Colonic mucosa (tissue), 4 donors: ENCODE measurements at places on chromosomes 4 and X. TPM values are rescaled to one million over a fixed set of nuclear protein-coding genes. Genes with fewer than 3 reads are reported as not detected.

The SGMS2 gene
- total RNA-seq, result 49.1 TPM

The GSX2 gene
- total RNA-seq, result not detected

The TMEM150C gene
- total RNA-seq, result 2.5 TPM

The STATH gene
- not detected for total RNA-seq

The EIF2S3 gene
- 180 TPM for total RNA-seq

The CACNA1F gene
- total RNA-seq, result 1.0 TPM

DNA sequence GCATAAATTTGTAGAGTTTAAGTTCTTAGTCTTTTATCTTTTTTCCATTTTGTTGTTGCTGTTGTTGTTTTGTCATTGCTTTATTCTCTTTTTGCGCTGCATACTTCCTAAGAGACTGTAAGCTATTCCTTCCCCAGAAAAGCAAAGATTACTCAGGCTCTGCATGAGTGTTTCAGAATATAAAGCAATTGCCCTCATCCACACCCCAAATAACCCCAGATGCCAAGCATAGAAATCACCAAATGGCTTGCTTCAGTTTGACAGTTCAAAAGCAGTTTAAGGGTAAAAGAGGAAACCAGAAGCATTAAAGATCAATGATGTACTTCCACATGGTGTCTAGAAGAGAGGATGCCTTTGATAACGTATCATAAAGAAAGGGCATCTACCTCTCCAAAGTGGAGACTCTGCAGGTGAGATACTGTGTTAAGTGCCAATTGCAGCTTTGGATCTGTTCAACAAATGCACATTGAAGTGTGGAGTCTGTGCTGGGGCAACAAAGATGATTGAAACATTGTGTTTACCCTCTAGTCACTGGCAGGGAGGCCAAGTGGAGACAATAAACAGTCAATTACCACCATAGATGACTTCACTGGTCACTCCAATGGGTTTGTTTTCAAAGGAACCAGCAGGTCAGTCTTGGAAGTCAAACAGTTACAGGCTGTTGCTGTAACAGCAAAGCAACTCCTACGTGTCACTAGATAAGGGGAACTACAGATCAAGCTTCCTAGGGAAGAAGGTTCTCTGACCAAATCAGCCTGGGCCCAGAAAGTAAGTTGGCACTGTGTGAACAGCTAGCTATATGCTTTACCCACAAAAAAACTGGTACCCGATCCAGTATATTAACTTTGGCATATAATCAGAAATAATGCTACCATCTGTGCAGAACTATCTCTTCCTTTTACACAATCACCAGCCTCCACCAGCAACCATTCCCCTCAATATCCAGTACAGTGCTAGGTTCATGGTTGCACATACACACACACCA lies 40.6 kb upstream of the IL21 start:
- H3K36me3 ChIP-seq, result no peaks in the 10 kb centered on the region
- no peak overlapping the region for H3K27ac ChIP-seq
- no peaks in the 10 kb centered on the region for H3K4me1 ChIP-seq
- H3K4me3 ChIP-seq, result no peak overlapping the region
- H3K27me3 ChIP-seq, result no peaks in the 10 kb centered on the region

- no peaks in the 10 kb centered on the region for H3K36me3 ChIP-seq
- H3K4me3 ChIP-seq, result no peak overlapping the region
- DNase-seq, result no peak
- H3K4me1 ChIP-seq, result no peaks in the 10 kb centered on the region
- no peak overlapping the region for H3K27ac ChIP-seq
These were observed 87.8 kb upstream of the ACSL1 start for GRCh38 chr4:184913356-184914143.

GRCh38 chrX:79170476-79171035 lies 26.1 kb downstream of the GPR174 start:
- no peak for DNase-seq
- no peaks in the 10 kb centered on the region for H3K4me1 ChIP-seq
- no peaks in the 10 kb centered on the region for H3K27me3 ChIP-seq
- no peak overlapping the region for H3K4me3 ChIP-seq
- no peaks in the 10 kb centered on the region for H3K36me3 ChIP-seq
- H3K27ac ChIP-seq, result no peak overlapping the region

DNA sequence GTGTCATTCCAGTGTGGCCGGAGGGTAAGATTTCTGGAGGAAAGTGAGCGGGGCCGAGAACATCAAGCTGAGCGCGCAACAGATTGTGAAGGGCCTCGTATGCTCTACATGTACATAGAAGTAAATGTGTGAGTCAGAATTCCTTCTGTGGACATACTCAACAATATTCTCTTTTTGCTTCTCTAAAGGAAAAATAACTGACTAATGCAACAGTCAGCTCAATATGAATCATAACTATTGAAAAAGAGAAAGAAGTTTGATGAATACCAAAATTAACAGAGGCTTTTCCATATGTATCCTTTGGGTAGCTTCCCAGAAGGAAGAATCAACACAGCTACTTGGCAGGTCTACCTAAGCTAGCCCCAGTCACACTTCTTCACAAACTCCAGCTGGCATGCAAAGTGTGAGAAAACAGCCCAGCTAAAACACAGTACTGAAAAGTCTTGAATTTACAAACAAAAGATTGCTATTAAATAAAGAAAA lies 87.5 kb upstream of the ZFP42 start:
- H3K27me3 ChIP-seq, result no peaks in the 10 kb centered on the region
- no peak overlapping the region for H3K27ac ChIP-seq
- no peak overlapping the region for H3K4me3 ChIP-seq
- H3K4me1 ChIP-seq, result no peaks in the 10 kb centered on the region
- H3K36me3 ChIP-seq, result no peaks in the 10 kb centered on the region

- H3K4me3 ChIP-seq, result no peak overlapping the region
- H3K27me3 ChIP-seq, result no peaks in the 10 kb centered on the region
These were observed 119.1 kb downstream of the PAPSS1 start for GRCh38 chr4:107600983-107601382.

DNA sequence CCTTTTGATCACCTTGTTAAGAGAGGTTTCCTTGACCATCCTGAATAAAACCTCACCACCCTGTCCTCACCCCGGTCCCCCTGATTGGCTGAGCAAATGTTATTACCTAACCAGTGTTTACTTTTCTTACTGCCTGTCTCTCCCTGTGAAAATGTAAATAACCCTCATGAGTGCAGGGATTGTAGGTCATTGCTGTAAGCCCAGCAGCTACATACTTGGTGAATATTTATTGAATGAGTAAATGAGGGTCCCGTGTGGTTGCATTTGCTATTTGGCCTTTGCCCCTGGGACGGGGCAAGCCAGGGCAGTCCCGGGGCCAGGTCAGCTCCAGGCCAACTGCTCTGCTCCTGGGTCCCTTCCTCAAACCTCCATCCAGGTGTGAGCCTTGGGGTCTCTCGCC lies 55.5 kb upstream of the CLCN4 start:
- no peak overlapping the region for H3K4me3 ChIP-seq
- no peaks in the 10 kb centered on the region for H3K4me1 ChIP-seq
- peak; percentile 58 for DNase-seq
- no peaks in the 10 kb centered on the region for H3K27me3 ChIP-seq
- no peaks in the 10 kb centered on the region for H3K36me3 ChIP-seq

- no peak overlapping the region for H3K27ac ChIP-seq
- no peak overlapping the region for H3K4me3 ChIP-seq
- DNase-seq, result no peak
These were observed 34.5 kb downstream of the RAB28 start for GRCh38 chr4:13449590-13449989.

GRCh38 chrX:63809173-63809572 lies 24.2 kb upstream of the ARHGEF9 start:
- no peaks in the 10 kb centered on the region for H3K4me1 ChIP-seq
- no peak overlapping the region for H3K4me3 ChIP-seq
- H3K27ac ChIP-seq, result no peak overlapping the region
- no peaks in the 10 kb centered on the region for H3K27me3 ChIP-seq

DNA sequence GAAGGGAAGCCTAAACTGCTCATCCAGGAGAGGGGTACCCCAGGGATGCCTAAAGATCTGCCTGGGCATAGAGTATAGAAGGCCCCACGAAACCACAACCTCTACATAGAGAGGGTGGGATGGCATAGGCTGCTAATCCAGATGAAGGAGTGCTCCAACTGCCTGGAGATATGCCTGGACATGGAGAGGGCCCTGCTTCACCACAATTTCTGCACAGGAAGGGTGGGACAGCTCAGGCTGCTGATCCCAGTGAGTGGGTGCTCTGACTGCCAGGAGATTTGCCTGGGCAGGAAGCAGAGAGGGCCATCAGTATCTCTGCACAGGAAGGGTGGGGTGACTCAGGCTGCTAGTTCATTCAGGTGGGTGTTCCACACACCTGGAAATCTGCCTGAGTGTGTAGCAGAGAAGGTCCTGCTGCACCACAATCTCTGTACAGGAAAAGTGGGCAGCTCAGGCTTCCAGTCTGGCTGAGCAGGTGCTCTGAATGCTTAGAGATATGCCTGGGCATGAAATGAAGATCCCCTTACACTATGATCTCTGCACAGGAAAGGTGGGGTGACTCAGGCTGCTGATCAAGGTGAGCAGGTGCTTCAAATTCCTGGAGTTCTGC lies 61.1 kb downstream of the ZNF518B start:
- no peak overlapping the region for H3K27ac ChIP-seq
- no peaks in the 10 kb centered on the region for H3K27me3 ChIP-seq
- DNase-seq, result no peak
- H3K4me3 ChIP-seq, result no peak overlapping the region
- no peaks in the 10 kb centered on the region for H3K36me3 ChIP-seq
- H3K4me1 ChIP-seq, result no peaks in the 10 kb centered on the region

DNA sequence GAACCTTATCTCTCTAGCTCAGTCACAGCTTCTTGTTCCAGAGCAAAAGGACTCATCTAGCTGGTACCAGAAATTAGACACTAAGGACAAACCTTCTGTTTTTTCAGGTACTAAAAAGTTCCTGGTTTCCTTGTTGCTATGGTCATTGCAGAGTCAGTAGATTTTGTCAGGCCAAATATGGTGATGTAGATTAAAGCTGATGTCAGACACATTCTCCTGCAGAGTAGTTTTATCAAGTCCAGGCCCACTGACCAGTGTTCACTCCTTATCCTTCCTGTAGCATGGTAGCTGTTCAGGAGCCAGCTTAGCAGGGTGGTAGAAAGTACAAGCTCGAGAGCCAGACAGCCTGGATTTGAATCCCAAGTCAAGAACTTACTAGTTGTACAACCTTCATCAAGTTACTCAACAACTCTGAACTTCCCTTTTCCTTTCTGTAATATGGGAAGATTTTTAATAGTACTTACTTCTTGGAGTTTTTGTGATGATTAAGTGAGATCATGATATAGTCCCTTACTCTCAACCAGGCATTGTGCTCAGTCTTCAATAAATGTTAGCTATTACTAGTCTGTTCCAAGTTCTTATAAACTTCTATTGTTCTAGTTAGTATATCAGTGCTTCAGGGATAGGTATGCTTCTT lies 17.9 kb downstream of the OCRL start:
- H3K27ac ChIP-seq, result no peak overlapping the region
- no peaks in the 10 kb centered on the region for H3K36me3 ChIP-seq
- DNase-seq, result no peak
- H3K27me3 ChIP-seq, result no peaks in the 10 kb centered on the region
- H3K4me1 ChIP-seq, result no peaks in the 10 kb centered on the region

GRCh38 chr4:178340468-178340867 lies 898.2 kb upstream of the AGA start:
- H3K27ac ChIP-seq, result no peak overlapping the region
- H3K4me3 ChIP-seq, result no peak overlapping the region
- no peaks in the 10 kb centered on the region for H3K36me3 ChIP-seq
- no peaks in the 10 kb centered on the region for H3K27me3 ChIP-seq

- no peak for DNase-seq
- H3K4me3 ChIP-seq, result no peak overlapping the region
- no peak overlapping the region for H3K27ac ChIP-seq
- H3K27me3 ChIP-seq, result no peaks in the 10 kb centered on the region
These were observed 13.5 kb downstream of the NSUN7 start for GRCh38 chr4:40763228-40763716.

DNA sequence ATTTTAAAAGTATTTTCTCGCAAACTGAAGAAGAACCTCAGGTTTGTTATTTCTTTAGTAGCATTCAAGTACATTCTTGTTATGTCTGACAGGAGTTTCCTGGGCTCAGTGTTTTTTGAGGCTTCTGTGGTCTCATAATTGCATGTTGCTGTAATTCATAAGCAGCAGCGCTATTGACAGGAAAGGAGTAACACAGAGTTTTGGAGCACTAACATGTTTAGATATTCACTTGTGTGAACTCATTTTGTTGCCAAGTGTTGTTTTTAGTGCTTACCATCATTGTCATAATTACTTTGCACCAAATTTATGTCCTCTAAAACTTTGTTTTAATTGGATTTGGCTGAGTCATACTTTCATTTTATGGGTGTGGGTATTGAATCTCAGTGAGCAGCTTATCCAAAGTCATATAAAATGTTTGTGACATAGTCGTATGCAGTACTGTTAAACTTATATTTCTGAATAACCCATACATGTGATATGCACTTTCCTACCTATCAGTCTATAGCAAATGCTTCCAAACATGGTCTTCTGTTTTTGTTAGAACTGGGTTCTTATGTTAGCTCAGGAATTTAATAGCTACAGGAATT lies 358.7 kb upstream of the CTSO start:
- H3K27ac ChIP-seq, result no peak overlapping the region
- H3K36me3 ChIP-seq, result no peaks in the 10 kb centered on the region
- H3K4me1 ChIP-seq, result no peaks in the 10 kb centered on the region
- no peaks in the 10 kb centered on the region for H3K27me3 ChIP-seq

GRCh38 chr4:102606261-102606660 lies 105.1 kb downstream of the NFKB1 start:
- peaks cover 16% of the 10 kb centered on the region for H3K36me3 ChIP-seq
- no peak overlapping the region for H3K4me3 ChIP-seq
- H3K27ac ChIP-seq, result no peak overlapping the region
- no peak for DNase-seq
- no peaks in the 10 kb centered on the region for H3K27me3 ChIP-seq

DNA sequence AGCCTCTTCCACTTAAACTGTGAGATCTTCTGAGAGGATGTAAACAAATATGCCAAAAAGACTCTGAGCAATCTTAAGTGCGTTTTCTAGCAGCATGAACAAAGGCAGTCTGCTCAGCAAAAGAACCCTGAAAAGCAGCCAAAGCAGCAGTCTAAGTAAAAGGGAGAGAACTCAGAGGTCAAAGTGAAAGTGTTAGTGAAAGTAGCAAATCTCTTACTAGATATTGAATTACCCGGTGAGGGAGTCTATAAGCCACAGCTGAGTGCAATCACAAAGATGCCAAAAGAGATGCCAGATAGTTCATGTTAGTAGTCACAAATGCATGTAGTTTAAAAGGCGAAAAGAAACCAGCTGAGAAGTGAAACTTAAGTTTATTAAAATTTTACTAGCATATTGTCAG lies 7.9 kb upstream of the GNRHR start:
- H3K27me3 ChIP-seq, result no peaks in the 10 kb centered on the region
- H3K36me3 ChIP-seq, result no peaks in the 10 kb centered on the region
- no peak for DNase-seq
- H3K27ac ChIP-seq, result no peak overlapping the region
